ENCODE measurements at places on chromosomes 5 and 9. TPM values are rescaled to one million over a fixed set of nuclear protein-coding genes. Genes with fewer than 3 reads are reported as not detected.
A peak's percentile ranks its signal among the peaks of the same experiment; 100 is the strongest.

GRCh38 chr9:73872701-73873100, 624.4 kb upstream of the RORB start:
- H3K4me1 ChIP-seq: no peaks in the 10 kb centered on the region
- no peaks in the 10 kb centered on the region for H3K36me3 ChIP-seq
- no peaks in the 10 kb centered on the region for H3K27me3 ChIP-seq
- no peak for DNase-seq
- H3K27ac ChIP-seq: no peak overlapping the region

- peak overlapping the region; percentile 2 for H3K4me3 ChIP-seq
- H3K4me1 ChIP-seq: peaks cover 6% of the 10 kb centered on the region
- H3K36me3 ChIP-seq: peaks cover 18% of the 10 kb centered on the region
- no peak for DNase-seq
Measured at GRCh38 chr9:128109050-128109709, 18.3 kb downstream of the PTGES2 start.

- H3K4me1 ChIP-seq: no peaks in the 10 kb centered on the region
- no peaks in the 10 kb centered on the region for H3K27me3 ChIP-seq
- H3K4me3 ChIP-seq: no peak overlapping the region
- DNase-seq: no peak
- no peak overlapping the region for H3K27ac ChIP-seq
Measured at GRCh38 chr5:43370352-43370751, 41.8 kb downstream of the CCL28 start.

The GPRIN1 gene
- 3.1 TPM for total RNA-seq

- H3K27ac ChIP-seq: no peak overlapping the region
- no peaks in the 10 kb centered on the region for H3K36me3 ChIP-seq
- H3K27me3 ChIP-seq: no peaks in the 10 kb centered on the region
Measured at GRCh38 chr9:4413856-4414255, 76.4 kb upstream of the SLC1A1 start.

GRCh38 chr5:89216606-89217005, 333.6 kb upstream of the MEF2C start:
- H3K4me3 ChIP-seq: no peak overlapping the region
- no peaks in the 10 kb centered on the region for H3K36me3 ChIP-seq
- no peak overlapping the region for H3K27ac ChIP-seq

DNA sequence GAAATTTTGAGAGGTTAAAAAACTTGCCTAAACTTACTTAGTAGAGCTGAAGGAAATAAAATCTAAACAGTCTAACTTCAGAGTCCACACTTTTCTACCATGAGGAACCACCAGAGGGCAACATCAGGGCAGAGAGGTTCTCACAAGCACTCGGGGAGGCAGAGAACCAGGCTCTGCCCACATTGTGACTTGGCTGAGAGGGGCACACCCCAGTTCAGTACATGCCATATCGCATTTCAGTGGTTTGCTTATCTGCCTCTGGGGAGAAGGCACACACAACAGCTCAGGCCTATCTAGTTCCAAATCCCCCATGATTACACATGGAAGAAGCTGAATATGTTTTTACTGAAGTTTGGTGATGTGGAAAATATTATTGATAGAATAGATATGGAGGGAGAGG, 49.2 kb downstream of the EQTN start:
- no peaks in the 10 kb centered on the region for H3K4me1 ChIP-seq
- DNase-seq: peak; percentile 58
- H3K4me3 ChIP-seq: no peak overlapping the region
- H3K27ac ChIP-seq: no peak overlapping the region

The ANKRD18A gene
- 7.2 TPM for total RNA-seq

The PCDHAC1 gene
- total RNA-seq: 0.11 TPM

The SPINK6 gene
- total RNA-seq: 0.45 TPM

- no peak overlapping the region for H3K4me3 ChIP-seq
- DNase-seq: no peak
- no peaks in the 10 kb centered on the region for H3K4me1 ChIP-seq
- H3K27ac ChIP-seq: no peak overlapping the region
- no peaks in the 10 kb centered on the region for H3K27me3 ChIP-seq
- H3K36me3 ChIP-seq: no peaks in the 10 kb centered on the region
Measured at GRCh38 chr9:102428305-102428704, 566.8 kb upstream of the CYLC2 start.

GRCh38 chr9:92608909-92609445, 61.0 kb downstream of the IPPK start:
- H3K4me3 ChIP-seq: no peak overlapping the region
- no peak for DNase-seq
- no peaks in the 10 kb centered on the region for H3K27me3 ChIP-seq
- H3K4me1 ChIP-seq: no peaks in the 10 kb centered on the region

Data from colonic mucosa (tissue), 4 donors.